ENCODE measurements at places on chromosomes 3 and 15.

GRCh38 chr15:68042855-68043222 lies 11.3 kb upstream of the PIAS1 start:
- DNase-seq, result no peak

- DNase-seq, result no peak
Measured at GRCh38 chr15:32859251-32859650, 141.4 kb downstream of the GREM1 start.

- DNase-seq, result no peak
Measured at GRCh38 chr3:126147932-126148683, 32.3 kb downstream of the ALDH1L1 start.

- DNase-seq, result no peak
Measured at GRCh38 chr3:184345317-184346144, 8.1 kb downstream of the FAM131A start.

- DNase-seq, result peak; percentile 40
Measured at GRCh38 chr3:30511524-30512251, 94.7 kb upstream of the TGFBR2 start.

- DNase-seq, result no peak
Measured at GRCh38 chr15:46408312-46408711, 773.5 kb downstream of the SQOR start.

Measured in activated CD8-positive, alpha-beta T cell treated with anti-CD3 and anti-CD28 coated beads for 36 hours (primary cell).